ENCODE measurements at places on chromosomes 7 and 10.

DNA sequence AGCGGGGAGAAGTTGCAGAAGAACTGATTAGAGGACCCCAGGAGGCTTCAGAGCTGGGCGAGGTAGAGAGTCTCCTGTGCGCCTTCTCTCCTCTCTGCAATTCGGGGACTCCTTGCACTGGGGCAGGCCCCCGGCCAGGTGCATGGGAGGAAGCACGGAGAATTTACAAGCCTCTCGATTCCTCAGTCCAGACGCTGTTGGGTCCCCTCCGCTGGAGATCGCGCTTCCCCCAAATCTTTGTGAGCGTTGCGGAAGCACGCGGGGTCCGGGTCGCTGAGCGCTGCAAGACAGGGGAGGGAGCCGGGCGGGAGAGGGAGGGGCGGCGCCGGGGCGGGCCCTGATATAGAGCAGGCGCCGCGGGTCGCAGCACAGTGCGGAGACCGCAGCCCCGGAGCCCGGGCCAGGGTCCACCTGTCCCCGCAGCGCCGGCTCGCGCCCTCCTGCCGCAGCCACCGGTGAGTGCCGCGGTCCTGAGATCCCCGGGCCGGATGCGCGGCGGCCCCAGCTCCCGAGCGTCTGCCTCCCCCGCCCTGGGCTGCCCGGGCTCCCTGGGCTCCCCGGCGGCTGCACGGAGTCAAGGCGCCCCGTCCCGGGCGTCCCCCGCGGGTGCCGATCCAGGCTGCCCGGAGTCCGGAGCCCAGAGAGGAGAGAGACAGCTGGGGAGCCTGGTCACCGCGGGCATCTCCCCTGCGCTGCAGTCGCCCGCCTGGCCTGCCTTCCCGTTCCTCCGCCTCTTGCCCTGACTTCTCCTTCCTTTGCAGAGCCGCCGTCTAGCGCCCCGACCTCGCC is at the start of gene PLAU:
Gene PLAU, plus strand, starts transcription at position 369 of the 789 bp plus-strand sequence. CDS start 424 bp downstream, outside the sequence.
- peak; percentile 22 for DNase-seq

GRCh38 chr10:105658696-105659095 is 1017.6 kb downstream of the SORCS3 start:
- no peak for DNase-seq

- no peak for DNase-seq
Observed at GRCh38 chr10:93199191-93199751, 125.6 kb downstream of the CYP26A1 start.

- peak; percentile 64 for DNase-seq
Observed at GRCh38 chr7:43758029-43758821, at the start of gene BLVRA. TSS of gene BLVRA (plus strand) at chr7:43758680. CDS start at chr7:43771159, 12,479 bp downstream.

DNA sequence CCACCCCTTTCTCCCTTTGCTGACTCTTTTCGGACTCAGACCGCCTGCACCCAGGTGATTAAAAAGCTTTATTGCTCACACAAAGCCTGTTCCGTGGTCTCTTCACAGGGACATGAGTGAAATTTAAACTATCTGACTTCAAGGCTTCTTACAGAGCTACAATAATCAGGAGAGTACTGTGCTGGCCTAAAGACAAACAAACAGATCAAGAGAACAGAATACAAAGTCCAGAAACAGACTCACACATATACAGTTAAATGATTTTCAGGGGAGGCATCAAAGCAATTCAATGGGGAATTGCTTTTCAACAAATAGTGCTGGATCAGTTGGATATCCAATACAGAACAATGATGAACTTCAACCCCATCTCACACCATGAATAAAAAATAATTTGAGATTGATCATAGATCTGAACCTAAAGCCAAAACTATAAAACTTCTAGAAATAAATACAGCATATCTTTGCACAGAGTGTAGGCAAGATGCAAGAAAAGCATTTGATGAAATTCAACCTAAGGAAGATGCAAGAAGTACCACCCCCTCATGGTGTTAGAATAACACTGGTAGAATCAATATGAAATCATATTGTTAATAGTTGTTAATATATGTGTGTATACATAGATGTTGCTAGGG is 96.5 kb downstream of the ZFAND4 start:
- DNase-seq = no peak

DNA sequence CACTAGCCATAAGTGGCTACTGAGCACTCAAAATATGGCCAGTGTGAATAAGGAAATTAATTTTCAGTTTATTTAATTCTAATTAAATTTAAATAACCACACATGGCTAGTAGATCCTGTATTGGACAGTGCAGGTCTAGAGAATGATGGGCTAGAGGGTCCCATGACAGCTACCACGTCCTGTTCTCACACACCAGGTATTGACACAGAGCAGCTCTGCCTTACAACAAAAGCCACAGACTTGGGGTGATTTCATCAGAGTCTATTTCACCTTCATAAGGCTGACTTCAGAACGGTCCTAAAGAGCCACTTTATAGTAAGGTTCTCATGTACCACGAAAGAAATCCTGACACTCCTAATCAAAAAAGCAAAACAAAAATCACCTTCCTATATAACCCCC is 111.3 kb downstream of the UBE2H start:
- peak; percentile 29 for DNase-seq

GRCh38 chr7:145106001-145106400 is 270.1 kb upstream of the TPK1 start:
- DNase-seq = no peak

DNA sequence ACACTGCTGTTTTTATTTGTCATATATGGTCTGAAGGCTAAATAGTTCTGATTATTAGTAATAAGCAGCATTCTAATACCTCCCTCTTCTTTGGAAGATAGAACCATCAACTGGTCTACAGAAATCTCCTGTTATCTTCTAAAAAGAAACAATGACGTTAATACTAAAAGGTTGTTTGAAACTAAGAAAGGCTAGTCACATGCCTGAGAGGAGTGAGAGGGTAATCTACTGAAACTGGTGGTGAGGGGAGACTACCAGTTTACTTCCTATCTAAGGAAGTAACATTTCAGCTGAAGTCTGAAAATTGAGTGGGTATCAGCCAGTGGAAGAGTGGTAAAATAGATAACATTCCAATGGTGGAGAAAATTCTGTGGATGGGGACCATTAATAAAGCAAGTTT is 48.4 kb downstream of the FGFBP3 start:
- no peak for DNase-seq

DNA sequence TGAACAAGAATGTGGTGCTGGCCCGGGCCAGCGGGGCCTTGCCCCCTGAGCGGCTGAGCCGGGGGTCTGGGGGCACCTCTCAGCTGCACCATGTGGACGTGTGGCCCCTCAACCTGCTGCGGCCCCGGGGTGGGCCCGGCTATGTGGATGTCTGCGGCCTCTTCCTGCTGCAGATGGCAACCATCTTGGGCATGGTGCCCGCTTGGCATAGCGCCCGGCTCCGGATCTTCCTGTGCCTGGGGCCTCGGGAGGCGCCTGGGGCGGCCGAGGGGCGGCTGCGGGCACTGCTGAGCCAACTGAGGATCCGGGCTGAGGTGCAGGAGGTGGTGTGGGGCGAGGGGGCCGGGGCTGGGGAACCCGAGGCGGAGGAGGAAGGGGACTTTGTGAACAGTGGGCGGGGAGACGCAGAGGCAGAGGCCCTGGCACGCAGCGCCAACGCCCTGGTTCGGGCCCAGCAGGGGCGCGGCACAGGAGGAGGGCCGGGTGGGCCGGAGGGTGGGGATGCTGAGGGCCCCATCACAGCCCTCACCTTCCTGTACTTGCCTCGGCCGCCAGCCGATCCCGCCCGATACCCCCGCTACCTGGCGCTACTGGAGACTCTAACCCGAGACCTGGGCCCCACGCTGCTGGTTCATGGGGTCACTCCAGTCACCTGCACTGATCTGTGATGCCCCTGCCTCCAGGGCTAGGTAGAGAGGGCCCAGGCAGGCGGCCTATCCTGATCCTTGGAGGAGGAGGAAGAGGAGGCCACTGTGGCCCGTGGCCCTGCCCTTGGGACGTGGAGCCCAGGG is 1.1 kb upstream of the TRIP6 start:
- DNase-seq = no peak

DNA sequence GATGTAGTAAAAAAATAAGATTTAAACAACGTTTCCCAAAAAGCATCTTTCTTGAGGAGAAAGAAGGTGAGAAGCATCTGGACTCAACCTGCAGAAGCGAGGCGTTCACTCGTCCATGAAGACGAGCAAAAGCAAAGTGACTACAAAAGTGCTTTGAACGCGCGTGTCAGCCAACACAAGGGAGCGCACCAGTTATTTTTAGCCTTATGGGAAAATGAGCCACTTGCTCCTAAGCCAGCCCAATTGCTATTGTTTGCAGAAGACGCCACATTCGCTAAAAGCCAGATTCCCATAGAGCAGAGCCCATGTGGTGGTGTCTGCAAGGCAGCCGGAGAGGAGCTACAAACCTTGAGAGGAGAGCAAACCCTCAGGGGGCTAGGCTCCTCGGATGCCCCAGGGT is 122.5 kb downstream of the FAM53B start:
- DNase-seq = no peak

DNA sequence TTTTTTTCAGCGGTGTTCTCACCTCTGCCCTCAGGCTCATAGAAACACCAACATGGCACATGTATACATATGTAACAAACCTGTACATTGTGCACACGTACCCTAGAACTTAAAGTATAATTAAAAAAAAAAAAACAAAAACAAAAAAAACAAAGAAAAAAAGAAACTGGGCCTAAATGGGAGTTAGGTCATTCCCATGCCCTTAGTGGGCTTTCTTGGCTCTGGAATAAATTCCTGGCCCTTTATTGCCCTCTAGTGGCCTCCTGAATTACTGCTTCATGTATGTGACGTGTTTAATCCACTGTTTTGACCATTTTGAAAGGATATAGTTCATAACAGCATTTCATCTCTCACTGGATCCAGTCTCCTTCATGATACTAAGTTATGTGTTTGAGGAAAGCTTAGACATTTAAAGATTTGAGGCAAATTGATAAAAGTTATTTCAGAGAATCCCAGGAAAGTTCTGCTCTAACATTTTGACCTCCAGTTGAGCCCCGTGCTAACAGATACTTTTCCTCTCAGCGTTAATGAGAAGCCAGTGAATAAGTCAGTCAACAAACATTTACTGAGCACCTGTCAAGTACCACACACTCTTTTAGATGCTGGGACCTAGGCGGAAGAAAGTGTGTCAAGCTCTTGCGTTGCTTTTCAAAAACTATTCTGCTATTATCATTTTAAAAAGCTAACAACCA is 54.7 kb upstream of the SYPL1 start:
- peak; percentile 45 for DNase-seq

Data from T-helper 1 cell (primary cell).